HFFc6 (cell line): ENCODE measurements at places on chromosomes 11 and 22. TPM values are rescaled to one million over a fixed set of nuclear protein-coding genes. Genes with fewer than 3 reads are reported as not detected.

The TRIM29 gene
- 1.2 to 3.0 TPM (median 1.7 TPM) in 3 replicates for total RNA-seq

The MMP8 gene
- not detected in 3 replicates for total RNA-seq

The SPDYC gene
- not detected in 3 replicates for total RNA-seq

The VWCE gene
- total RNA-seq: 0.73 and 0.83 TPM in 2 replicates

The SPTBN2 gene
- 0.13 to 0.33 TPM in 2 of 3 replicates, not detected in the other for total RNA-seq

The CASP12 gene
- not detected in 3 replicates for total RNA-seq

The GLYAT gene
- not detected in 3 replicates for total RNA-seq

The APLNR gene
- not detected in 3 replicates for total RNA-seq

The KRTAP5-7 gene
- total RNA-seq: not detected in 3 replicates

The OR6A2 gene
- 0.09 TPM in 1 of 3 replicates, not detected in the others for total RNA-seq

- H3K27ac ChIP-seq: no peak overlapping the region
- H3K27me3 ChIP-seq: peaks cover 44% of the 10 kb centered on the region
- H3K4me1 ChIP-seq: peaks cover 8% of the 10 kb centered on the region; the same call in 1 of the 2 replicates
These were observed 483.0 kb downstream of the MN1 start for GRCh38 chr22:27318516-27318915.

DNA sequence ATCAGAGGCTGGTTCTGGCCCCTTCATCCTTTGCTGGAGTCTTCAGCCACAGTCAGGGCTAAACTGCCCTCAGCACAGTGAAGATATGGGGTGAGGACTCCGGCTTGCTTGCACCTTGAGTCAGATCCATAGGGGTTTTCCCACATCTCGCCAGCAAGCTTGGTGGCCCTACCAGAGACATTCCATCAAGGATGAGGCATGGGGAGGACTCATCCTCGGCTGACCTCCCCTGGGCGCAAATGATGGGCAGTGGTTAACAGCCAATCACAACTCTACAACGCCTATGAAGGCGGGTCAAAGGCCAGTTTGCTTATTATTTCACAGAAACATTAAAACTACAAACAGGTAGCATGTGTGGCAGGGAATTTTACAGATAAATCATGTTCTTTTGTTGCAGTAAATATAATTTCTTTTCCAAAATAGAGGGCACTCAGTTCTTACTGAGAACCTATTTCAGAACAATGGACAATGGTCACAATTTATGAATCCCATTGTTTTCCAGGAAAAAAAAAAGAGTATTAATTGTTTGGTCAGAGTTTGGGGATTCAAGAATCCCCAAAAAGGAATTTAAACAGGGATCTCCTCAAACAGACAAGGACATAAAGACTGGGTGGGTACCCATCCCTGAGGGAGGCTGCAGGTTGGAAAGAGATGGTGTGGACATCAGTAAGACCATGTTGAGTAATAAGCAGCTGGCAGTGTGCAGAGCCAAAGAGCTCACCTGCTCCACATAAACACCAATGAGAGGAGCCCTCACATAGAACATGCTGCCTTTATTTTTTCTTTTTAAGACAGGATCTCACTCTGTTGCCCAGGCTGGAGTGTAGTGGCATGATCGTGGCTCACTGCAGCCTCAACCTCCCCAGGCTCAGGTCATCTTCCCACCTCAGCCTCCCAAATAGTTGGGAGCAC lies 14.8 kb downstream of the PLAAT3 start:
- peak; percentile 91 for DNase-seq
- no peaks in the 10 kb centered on the region for H3K36me3 ChIP-seq

DNA sequence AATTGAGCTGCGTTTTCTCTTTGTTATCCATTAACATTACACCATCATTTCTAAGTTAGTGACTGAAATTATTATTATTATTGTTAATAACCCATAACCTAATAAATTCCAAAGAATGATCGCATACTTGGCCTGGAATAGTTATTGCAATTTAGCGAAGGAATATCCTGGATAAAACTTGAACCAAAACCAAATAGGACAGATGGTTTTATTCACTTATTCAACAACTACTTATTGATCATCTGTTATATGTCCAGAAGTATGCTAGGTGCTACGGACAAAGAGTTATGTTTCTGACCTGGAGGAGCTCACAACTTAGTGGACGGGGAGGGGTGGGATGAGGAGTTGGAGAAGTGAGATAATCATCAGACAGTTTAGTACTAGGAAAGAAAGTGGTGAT lies 44.8 kb upstream of the ARHGAP20 start:
- no peaks in the 10 kb centered on the region for H3K27me3 ChIP-seq
- H3K36me3 ChIP-seq: no peaks in the 10 kb centered on the region
- no peak for DNase-seq
- H3K4me1 ChIP-seq: no peaks in the 10 kb centered on the region

DNA sequence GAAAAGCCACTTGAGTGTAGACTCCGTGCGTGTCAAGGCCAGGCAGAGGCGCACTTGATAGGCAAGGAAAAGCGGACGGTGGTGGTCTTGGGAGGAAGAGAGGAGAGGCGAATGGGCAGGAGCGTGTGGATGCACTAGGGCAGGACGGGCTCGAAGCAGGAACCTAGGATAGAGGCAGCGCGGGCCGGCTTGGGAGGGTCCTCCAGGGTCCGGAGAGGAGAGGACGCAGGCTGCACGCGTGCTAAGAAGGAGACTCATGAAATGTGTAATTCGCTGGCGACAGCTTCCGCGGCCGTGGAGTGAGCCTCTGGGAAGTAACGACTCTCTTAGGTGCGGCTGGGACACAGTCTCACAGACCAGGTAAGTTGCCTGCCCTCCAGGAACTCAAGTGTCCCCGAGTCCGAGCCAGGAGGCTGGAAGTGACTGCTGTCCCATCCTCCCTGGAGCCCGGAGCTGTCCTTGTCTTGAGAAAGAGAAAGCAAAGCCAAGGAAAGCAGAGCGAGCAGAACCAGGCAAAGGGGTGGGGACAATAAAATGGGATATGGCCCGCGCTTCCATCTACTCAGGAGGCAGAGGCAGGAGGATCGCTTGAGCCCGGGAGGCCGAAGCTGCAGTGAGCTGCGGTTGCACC lies 874 bp upstream of the IL17RA start:
- peaks cover 42% of the 10 kb centered on the region for H3K4me1 ChIP-seq
- peaks cover 2% of the 10 kb centered on the region; the same call in 1 of the 2 replicates for H3K27me3 ChIP-seq
- DNase-seq: no peak
- peak overlapping the region; percentile 90 for H3K4me3 ChIP-seq

DNA sequence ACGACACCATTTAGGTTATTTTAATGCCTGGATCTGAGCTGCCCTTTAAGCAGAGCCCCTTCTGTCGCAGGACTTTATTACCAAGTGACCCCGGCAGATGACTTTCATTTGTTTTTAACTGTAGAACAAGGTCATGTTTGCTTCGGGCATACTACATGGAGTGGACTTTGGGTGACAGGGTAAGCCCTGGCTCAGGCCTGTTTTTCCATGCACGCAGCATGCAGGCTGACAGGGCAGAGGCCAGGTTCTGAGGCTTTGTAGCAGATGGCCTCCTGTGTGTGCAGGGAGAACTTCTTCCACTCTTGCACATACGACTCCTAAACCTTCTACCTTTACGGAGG lies 50.5 kb downstream of the SNX19 start:
- H3K4me3 ChIP-seq: no peak overlapping the region
- H3K27ac ChIP-seq: no peak overlapping the region
- DNase-seq: no peak
- H3K36me3 ChIP-seq: peaks cover 1% of the 10 kb centered on the region
- H3K27me3 ChIP-seq: peaks cover 3% of the 10 kb centered on the region; the same call in 1 of the 2 replicates

- H3K4me3 ChIP-seq: no peak overlapping the region
- peaks cover 12% of the 10 kb centered on the region for H3K4me1 ChIP-seq
- DNase-seq: no peak
- no peak overlapping the region for H3K27ac ChIP-seq
- no peaks in the 10 kb centered on the region for H3K36me3 ChIP-seq
These were observed 267.6 kb upstream of the DDI1 start for GRCh38 chr11:103768816-103769215.

- peak overlapping the region; percentile 56; the same call in 1 of the 2 replicates for H3K27ac ChIP-seq
- peaks cover 24% of the 10 kb centered on the region for H3K27me3 ChIP-seq
- peaks cover 31% of the 10 kb centered on the region for H3K4me1 ChIP-seq
- no peaks in the 10 kb centered on the region for H3K36me3 ChIP-seq
- DNase-seq: peak; percentile 63
These were observed 209.5 kb downstream of the NTM start for GRCh38 chr11:131579932-131580387.

DNA sequence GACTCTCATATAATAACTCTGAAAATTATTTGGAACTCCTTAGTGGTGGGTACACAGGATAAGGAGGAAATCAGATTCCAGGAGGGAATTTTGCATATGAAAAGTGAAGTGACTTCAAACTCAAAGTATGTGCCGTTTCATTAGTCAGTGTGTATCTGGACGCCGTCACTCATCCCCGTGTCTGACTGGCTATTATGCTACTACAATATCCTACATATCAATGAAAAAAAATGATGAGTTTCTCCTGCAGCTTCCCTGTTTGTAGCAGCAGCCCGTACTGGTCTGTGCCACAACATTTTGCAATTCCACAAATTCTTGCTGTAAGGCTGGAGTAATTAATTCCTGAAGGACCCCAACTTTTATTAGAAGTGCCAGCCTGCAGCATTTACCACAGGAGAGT lies 16.5 kb downstream of the WT1 start:
- H3K4me1 ChIP-seq: peaks cover 6% of the 10 kb centered on the region; the same call in 1 of the 2 replicates
- H3K27ac ChIP-seq: no peak overlapping the region
- no peaks in the 10 kb centered on the region for H3K36me3 ChIP-seq
- H3K4me3 ChIP-seq: no peak overlapping the region
- DNase-seq: no peak
- peaks cover 32% of the 10 kb centered on the region for H3K27me3 ChIP-seq

DNA sequence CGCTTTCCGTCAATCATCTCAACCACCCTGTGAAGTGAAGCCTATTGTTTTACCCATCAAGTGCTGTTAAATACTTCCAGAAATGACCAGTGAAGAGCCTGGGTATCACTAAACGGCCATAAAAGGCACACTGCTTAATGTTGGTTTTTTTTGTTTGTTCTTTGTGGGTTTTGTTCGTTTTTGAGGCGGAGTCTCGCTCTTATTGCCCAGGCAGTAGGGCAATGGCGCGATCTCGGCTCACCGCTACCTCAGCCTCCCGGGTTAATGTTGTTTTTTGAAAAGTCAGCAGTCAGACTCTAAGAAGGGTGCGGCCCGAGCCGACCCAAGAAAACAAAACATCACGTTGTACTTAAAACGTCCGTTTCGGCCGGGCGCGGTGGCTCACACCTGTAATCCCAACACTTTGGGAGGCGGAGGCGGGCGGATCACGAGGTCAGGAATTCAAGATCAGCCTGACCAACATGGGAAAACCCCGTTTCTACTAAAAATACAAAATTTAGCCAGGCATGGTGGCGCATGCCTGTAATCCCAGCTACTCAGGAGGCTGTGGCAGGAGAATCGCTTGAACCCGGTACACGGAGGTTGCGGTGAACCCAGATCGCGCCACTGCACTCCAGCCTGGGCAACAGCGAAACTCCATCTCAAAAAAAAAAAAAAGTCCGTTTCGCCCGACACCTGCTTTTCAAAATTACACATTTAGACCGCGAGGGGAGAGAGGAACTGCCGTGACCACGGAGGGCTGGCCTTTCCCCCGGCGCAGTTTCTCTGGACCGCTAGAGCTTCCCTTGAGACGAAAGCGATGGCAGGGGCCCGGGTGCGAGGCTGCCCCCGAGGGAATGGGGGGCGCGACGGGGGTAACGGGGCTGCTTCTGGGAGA lies 714 bp downstream of the CD59 start:
- H3K4me3 ChIP-seq: peak overlapping the region; percentile 96
- DNase-seq: no peak
- peaks cover 2% of the 10 kb centered on the region for H3K27me3 ChIP-seq
- H3K4me1 ChIP-seq: peaks cover 74% of the 10 kb centered on the region
- peaks cover 44% of the 10 kb centered on the region for H3K36me3 ChIP-seq

DNA sequence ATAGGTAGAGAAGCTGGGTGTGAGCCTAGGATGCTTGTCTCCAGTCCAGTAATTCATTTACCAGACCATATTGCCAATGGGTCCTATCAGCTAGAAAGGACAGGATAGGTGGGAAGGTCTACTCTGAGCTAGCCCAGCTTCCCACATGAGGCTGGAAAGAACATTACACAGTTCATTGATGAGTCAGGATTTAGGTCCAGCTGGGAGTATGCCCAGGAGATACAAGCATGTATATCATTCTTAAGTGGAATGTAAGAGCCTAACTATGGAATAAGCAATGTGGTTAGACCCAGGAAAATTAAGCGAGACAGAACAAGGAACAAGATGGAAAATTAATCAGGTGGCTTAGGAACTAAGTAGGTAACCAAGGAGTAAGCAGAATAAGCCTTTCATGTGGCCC lies 59.0 kb upstream of the TBCEL start:
- H3K4me3 ChIP-seq: no peak overlapping the region
- H3K4me1 ChIP-seq: peaks cover 6% of the 10 kb centered on the region; the same call in 1 of the 2 replicates
- no peaks in the 10 kb centered on the region for H3K36me3 ChIP-seq
- H3K27me3 ChIP-seq: peaks cover 15% of the 10 kb centered on the region

DNA sequence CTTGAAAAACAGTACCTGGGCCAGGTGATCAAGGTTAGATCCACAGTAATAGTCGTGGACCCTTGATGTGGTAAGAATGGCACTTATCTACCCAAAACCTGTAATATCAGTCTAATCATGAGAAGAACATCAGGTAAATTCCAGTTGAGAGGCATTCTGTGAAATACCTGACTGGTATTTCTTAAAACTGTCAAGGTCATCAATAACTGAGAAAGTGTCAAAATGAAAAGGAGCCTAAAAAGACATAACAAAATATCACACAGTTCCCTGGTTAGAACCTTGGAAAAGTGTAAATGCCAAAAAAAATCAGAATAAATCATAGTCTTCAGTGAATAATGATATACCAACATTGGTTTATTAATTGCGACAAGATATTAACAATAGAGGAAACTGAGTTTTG lies 155.4 kb upstream of the CCDC90B start:
- no peak for DNase-seq
- H3K27ac ChIP-seq: no peak overlapping the region
- no peak overlapping the region for H3K4me3 ChIP-seq
- H3K4me1 ChIP-seq: no peaks in the 10 kb centered on the region
- peaks cover 2% of the 10 kb centered on the region; the same call in 1 of the 2 replicates for H3K27me3 ChIP-seq
- H3K36me3 ChIP-seq: no peaks in the 10 kb centered on the region

GRCh38 chr11:41121600-41121999 lies 337.9 kb downstream of the LRRC4C start:
- no peak for DNase-seq
- H3K4me3 ChIP-seq: no peak overlapping the region
- no peaks in the 10 kb centered on the region; the same call in 1 of the 2 replicates for H3K36me3 ChIP-seq
- no peaks in the 10 kb centered on the region for H3K4me1 ChIP-seq
- no peaks in the 10 kb centered on the region for H3K27me3 ChIP-seq

DNA sequence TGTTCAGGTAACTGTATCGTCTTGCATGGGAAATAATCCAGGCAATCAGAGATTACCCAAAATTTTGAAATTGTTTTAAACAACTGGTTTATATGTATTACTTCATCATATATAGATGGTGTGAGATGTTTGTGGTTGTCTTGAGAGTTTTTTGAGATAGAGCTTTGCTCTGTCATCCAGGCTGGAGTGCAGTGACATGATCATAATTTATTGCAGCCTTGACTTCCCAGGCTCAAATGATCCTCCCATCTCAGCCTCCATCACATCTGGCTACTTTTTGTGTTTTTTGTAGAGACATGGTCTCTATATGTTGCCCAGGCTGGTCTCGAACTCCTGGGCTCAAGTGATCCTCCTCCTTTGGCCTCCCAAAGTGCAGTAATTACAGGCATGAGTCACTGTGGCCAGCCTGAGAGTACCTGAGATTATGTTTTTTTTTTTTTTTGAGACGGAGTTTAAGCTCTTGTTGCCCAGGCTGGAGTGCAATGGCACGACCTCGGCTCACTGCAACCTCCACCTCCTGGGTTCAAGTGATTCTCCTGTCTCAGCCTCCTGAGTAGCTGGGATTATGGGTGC lies 11.5 kb downstream of the CTNND1 start:
- H3K4me1 ChIP-seq: peaks cover 70% of the 10 kb centered on the region
- peak overlapping the region; percentile 54 for H3K4me3 ChIP-seq
- H3K27ac ChIP-seq: peak overlapping the region; percentile 64; the same call in 1 of the 2 replicates
- no peaks in the 10 kb centered on the region for H3K27me3 ChIP-seq
- peaks cover 24% of the 10 kb centered on the region for H3K36me3 ChIP-seq
